Activated CD4-positive, CD25-positive, alpha-beta regulatory T cell treated with anti-CD3 and anti-CD28 coated beads, Interleukin-2, amount 50 U/mL, for 72 hours (primary cell): ENCODE measurements at places on chromosomes 16 and 17.

- DNase-seq, result no peak
These were observed 21.9 kb upstream of the NXPH3 start for GRCh38 chr17:49553676-49554335.

DNA sequence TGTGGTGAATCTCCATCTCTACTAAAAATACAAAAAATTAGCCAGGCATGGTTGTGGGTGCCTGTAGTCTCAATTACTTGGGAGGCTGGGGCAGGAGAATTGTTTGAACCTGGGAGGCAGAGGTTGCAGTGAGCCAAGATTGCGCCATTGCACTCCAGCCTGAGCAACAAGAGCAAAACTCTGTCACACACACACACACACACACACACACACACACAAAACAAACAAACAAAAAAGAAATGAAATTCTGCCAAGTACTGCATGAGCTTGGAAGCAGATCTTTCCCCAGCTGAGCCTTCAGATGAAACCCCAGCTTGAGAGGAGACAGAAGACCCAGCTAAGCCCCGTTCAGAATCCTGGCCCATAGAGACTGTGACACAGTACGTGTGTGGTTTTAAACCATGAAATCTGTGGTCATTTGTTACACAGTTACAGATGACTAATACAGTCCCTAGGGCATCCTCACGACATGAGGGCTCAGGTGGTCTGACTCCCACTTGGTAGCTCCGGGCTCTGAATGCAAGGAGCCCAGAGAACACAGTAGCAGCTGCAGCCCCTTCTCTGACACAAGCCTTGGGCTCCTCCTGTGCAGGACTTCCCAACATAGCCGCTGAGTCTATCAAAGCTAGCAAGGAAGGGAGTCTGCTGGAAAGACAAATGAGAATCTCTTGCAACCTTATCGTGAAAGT lies 132.8 kb downstream of the SEC14L1 start:
- DNase-seq, result no peak

DNA sequence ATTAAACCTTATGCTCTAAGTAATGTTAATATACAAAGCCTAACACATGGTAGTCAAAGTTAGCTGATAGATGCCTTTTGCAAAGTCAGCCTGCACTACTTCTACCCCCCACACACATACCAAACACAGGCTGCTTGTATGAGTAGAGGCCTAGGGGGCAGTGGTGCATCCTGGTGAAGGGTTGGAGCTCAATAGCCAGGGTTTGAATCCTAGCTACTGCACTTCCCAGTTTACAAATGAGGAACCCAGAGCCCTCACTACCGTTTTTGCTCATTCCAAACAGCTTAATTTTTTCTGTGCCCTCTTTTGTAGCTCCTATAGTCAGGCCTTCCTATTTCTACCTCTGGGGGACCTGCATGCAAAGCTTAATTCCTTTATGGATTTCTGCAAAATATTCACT lies 18.9 kb upstream of the HYDIN start:
- DNase-seq, result no peak

- no peak for DNase-seq
These were observed 10.6 kb downstream of the TAOK2 start for GRCh38 chr16:29984137-29984763.

DNA sequence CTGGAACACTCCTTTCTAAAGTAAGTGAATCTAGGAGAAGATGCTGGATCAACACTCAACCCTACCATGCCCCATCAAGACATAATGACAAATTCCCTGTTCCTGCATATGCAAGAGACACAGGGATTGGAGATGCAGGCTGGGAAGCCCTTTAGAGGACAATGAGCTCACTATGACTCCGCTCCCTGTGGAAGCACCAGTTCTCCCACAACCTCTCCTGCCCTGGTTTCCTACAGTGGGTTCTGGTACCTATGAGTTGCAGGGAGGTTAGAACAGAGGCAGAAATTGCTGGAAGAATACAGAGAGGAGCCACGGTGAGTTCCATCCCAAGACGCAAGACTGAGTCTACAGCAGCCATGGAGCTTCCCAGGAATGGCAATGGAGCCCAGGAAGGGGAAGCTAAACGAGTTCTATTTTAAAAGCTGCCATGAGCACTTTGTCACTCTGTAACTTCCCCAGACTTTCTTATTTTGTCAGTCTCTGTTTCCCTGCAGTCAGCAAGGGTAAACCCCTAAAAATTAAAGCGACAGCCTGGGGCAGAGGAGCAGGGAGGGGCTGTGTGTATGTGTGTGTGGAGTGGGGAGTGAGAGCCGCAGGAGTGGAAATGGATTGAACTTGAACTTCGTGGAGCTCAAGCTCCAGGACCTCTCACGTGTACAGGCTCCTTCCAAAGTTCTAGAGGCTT lies 42.3 kb upstream of the PIK3R6 start:
- DNase-seq, result peak; percentile 17

DNA sequence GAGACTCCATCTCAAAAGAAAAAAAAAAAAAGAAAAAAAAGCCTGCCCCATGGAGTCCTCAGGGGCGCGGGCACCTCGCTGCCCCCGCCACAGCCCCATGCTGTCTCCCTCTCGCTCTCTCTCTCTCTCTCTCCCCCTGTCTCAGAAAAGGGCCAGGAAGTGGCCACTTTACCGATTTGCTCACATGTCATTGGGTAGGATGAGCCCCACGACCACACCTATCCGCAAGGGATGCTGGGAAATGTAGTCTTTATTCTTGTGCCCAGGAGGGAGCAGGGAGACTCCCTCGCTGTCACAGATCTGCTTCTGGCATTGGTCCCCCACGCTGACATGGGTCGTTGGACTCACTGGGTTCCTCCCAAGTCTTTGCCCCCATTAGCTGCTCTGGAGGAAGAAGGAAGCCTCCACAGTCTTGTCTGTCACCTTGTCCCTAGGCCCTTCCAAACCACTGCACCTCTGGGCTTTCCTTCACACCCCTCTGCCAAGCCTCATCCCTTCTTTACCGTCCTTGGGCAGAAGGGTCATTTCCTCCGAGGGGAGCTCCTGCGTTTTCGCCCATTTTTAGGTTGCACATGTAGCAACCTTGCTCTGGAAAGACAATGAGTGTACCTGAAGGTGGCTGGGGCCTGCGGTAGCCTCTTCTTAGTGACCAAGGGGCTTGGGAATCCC lies 6.9 kb upstream of the GJD3 start:
- DNase-seq, result peak; percentile 28

GRCh38 chr17:74543406-74543805 lies 2.5 kb downstream of the CD300C start:
- no peak for DNase-seq

GRCh38 chr16:86625029-86625428 lies 46.7 kb downstream of the FOXL1 start:
- no peak for DNase-seq

- DNase-seq, result no peak
These were observed 150.7 kb downstream of the IRF8 start for GRCh38 chr16:86049641-86050040.

- DNase-seq, result no peak
These were observed 101.1 kb downstream of the FOXL1 start for GRCh38 chr16:86679490-86679889.

DNA sequence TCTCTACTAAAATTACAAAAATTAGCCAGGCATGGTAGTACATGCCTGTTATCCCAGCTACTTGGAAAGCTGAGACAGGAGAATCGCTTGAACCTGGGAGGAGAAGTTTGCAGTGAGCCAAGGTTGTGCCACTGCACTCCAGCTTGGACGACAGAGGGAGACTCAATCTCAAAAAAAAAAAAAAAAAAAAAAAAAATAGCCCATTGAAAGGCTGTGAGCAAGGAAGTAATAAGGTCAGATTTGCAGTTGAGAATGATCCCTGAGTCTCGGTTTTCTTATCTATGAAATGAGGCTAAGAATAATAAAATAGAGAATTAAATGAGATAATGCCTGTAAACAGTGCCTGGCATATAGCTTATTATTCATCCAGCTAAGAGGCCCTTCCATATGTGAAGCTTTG lies 1.3 kb upstream of the PDK2 start:
- DNase-seq, result no peak

DNA sequence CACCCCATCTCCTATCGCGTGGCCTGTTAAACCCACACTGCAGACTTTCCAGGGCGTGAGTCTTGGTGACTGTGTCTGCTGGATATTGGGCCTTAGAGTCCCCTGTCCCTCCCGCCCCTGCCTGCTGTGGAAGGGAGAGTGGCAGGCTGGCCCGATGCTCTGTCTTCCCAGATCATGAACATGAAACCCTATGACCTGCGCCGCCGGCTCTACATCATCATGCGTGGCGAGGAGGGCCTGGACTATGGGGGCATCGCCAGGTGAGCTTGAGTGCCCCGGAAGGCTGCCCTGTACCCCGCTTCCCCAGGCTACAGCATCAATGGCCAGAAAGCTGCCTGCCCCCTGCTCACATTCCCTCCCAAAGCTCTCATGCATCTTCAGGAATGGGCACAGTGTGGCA lies 19.5 kb upstream of the CLEC18A start:
- DNase-seq, result no peak

- no peak for DNase-seq
These were observed 969 bp upstream of the CETP start for GRCh38 chr16:56960681-56961281.

DNA sequence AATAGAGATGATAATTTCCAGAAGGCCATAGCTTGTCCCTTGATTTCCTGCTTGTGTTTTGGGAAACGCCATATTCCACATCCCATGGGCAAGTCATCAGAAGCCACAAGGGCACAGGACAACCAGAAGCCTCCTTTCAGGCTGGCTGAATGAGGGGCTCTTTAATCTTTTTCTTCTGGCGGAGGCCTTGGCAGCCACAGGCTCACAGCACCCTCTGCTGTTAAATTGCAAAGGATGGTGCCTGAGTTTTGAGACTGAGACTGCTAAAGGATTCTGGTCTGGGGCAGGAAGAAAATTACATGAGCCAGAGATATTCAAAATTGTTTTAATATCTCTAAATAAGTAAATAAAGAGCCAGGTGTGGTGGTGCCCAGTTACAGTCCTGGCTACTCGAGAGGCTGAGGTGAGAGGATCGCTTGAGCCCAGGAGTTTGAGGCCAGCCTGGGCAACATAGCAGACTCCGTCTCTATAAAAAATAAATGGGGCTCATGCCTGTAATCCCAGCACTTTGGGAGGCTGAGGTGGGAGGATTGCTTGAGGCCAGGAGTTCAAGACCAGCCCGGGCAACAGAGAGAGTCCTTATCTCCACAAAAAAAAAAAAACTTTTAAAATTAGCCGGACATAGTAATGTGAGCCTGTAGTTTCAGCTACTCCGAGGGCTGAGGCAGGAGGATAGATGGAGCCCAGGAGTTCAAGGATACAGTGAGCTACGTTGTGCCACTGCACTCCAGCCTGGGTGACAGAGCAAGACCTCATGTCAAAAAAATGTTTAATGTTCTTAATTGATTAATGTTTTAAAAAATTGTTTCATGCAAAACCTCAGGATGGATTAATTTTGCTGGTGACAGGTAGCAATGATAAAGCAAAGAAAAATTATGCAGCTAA lies 26.3 kb downstream of the AARSD1 start:
- DNase-seq, result no peak

GRCh38 chr16:88790312-88791211 lies 5.5 kb upstream of the PIEZO1 start:
- DNase-seq, result peak; percentile 60

DNA sequence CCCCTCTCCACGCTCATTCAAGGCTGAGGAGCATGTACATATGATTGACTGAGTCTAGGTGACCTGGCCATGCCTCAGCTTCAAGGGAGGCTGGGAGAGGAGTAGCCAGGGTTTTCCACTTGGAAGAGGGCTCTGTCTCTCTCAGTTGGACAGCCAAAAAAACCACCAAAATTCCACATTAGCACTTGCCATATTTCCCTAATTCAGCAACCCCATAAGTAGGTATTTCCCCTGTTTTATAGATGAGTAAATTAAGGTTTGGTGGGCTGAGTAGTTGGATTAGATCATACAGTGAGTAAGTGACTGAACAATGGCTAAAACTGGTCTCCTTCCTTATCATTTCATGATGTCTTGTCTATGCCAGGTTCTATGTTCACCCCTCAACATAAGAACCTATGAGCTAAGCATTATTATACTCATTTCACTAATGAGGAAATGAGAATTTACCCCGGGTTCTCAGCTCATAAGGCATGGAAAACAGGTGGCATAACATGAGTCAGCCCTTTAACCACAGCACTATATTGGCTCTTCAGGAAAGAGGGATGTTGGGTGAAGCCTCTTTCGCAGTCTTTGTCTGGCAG lies 68.0 kb upstream of the GAS7 start:
- no peak for DNase-seq
